NCI-H1694 (cell line): ENCODE measurements at places on chromosomes 1 and 21.
A peak's percentile ranks its signal among the peaks of the same experiment; 100 is the strongest.

DNA sequence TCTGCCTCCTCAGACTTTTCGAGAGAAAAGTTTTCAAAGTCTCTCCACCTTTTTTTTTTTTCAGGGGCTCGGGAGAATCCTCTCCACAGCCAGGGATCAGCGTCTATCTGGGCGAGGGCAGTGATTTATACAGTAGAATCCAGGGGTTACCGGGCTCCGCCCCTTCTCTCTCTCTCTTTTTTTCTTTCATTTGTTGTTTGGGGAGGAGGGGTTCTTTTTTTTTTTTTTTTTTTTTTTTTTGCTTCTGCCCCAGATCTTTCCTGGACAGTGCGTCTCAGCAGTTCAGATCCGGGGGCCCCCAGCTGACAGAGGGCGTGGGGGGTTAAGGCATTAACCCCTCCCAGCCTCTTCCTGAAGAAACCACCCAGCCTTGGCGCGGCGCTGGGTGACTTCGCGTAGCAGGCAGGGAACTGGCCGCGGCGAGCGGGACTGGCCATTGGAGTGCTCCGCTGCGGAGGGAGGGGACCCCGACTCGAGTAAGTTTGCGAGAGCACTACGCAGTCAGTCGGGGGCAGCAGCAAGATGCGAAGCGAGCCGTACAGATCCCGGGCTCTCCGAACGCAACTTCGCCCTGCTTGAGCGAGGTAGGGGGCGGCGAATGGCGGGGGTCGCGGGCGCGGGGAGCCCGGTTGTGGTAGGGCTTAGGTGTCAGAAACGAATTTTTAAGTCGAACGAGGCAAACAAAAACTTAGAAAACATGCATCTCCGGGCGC lies at the start of gene S1PR1:
TSS of gene S1PR1 (plus strand) at position 504 of the 713 bp plus-strand sequence. CDS start 1,966 bp downstream, outside the sequence.
- DNase-seq = no peak

- peak; percentile 54 for DNase-seq
Measured at GRCh38 chr21:38804789-38805327, 871 bp upstream of the ETS2 start.

DNA sequence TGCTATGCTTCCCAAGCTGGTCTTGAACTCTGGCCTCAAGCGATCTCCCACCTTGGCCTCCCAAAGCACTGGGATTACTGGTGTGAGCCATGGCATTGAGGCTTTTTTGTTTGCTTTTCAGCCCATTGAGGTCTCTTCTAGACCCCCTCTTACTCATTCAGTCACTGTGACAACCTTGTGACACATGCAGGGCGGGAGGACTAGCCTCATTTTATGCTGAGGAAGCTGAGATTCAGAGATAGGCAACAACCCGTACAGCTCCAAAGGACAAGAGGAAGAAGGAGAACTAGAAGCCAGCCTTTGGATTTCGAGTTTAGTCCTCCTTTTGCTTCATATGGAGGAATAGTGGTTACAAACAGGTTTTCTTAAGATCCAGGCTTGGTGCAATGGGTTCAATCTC lies 83.9 kb upstream of the WDR26 start:
- DNase-seq = no peak

DNA sequence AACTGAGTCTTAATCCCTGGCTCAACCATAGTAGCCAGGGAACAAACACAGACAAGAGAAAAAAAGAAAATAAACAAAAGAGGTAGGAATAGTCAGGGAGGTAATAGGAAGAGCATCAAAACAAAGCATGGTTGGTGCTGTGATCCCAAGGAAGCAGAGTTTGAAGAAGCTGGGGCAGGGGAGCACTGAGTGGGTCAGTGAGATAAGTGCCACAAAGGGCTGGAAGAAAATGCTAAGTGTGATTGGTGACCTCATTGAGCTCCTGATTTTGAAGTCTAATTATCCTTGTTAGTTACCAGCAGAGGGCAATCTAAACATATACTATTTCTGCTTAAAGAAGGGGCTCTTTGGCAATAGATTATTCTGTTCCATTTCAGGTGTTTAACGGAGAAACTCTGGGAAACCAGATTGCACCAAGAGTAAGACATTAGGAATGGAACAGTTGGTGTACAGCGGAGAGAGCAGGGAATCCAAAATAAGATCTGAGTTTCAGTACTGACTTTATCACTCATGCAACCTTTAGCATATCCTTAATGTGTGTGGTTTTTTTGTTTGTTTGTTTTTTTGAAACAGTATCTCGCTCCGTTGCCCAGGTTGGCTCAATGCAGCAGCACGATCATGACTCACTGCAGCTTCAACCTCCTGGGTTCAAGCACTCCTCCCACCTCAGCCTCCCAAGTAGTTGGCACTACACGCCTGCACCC lies 30.7 kb upstream of the KIAA1614 start:
- DNase-seq = peak; percentile 74

- DNase-seq = no peak
Measured at GRCh38 chr1:162070094-162070748, 730 bp downstream of the NOS1AP start.

DNA sequence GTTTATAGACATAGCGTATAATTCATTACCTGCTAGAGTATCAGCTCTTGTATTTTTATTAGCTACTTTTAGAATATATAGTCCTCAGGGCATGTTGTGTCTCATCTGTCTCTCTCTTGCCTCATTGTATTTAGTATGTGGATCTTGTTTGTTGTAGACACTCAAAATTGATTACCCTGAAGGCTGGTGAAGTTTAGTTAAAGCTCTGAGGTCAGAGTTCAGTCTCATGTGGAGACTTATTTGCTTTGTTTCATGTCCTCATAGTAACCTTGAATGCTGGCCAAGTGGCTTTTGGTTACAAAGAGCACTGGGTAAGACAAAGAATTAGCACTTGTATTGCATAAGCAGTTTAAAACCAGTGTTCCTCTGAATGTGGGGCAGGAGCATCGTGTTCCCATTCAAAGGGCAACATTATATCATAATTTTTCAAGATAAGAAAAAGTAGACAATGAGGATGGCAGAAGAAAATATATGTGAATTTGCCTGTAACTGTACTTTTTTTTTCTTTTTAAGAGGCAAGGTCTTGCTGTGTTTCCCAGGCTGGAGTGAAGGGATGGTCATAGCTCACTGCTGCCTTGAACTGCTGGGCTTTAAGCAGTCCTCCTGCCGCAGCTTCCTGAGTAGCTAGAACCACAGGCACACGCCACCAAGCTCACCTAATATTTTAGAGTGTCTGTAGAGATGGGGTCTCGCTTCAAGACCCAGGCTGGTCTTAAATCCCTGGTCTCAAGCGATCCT lies 17.4 kb downstream of the CNST start:
- DNase-seq = no peak

DNA sequence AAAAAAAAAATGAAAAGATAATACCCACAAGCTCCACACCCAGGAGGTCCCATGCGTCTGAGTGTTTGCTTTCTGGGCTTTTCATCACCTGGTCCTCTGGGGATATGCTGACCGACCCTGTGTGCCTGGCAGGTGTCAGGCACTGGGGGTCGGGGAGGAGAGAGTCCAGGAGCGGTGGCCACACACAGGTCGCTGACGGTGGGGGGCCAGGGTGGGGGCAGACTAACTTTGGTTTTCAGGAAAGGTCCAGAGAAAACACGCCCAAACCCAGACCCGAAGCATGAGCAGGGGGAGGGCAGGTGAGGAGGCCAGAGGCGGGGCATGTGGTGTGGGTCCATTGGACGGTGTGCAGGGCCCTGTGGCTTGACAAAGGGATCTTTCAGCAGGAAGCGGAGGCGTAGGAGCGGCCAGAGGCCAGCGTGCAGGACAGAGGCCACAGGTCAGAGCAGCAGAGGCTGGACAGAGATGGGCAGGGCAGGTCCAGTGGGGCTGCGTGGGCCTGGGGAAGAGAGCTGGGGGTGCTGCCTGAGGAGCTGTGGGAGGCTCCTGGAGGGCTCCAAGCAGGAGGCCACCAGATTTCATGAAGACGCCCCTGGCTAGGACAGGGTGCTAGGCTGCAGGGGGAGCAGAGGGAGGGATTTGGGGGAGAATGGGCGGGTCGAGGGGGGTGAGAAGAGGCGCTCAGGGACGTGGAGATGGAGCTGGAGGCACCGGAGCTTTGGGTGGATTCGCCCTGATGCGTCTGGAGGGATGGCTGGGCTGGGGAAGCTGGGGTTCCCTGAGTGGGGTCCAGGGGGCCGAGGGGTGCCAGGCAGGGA lies 15.8 kb downstream of the RNF223 start:
- DNase-seq = no peak

DNA sequence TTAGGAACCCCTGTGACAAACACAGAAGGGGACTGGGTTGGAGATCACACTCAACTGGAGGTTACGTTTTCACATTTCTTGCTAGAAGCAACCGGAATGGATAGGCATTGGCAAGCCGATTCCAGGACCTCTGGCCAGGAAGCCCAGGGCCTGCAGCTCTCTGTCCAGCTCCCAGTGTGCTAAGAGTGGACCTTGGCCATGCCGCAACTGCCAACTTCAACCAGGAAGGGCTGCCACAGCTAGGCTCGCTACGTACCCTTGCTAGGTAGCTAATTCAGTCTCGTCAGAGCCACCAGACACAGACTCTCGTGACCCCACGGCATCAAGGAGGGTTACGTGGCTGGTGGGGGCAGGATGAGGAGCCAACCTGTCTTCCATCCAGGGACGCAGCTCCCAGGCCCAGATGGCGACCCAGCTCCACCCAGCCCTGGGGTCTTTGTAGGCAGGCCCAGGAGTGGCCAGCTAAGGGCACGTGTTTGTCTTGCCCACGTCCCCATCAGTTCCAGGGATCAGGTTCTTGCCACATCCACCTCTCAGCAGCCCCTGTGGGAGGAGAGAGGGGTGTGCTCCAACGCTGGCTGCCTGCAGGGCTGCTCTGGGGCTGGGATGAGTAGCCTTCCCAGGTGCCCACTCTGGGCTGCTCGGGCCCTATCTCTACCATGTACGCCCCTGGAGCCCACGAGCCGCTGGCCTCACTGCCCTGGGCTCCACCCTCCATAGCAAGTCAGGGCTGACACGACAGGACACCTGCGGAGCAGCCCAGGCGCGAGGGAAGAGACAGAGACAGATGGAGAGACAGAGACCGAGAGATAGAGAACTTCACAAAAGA lies 39.2 kb downstream of the UBE2G2 start:
- no peak for DNase-seq

DNA sequence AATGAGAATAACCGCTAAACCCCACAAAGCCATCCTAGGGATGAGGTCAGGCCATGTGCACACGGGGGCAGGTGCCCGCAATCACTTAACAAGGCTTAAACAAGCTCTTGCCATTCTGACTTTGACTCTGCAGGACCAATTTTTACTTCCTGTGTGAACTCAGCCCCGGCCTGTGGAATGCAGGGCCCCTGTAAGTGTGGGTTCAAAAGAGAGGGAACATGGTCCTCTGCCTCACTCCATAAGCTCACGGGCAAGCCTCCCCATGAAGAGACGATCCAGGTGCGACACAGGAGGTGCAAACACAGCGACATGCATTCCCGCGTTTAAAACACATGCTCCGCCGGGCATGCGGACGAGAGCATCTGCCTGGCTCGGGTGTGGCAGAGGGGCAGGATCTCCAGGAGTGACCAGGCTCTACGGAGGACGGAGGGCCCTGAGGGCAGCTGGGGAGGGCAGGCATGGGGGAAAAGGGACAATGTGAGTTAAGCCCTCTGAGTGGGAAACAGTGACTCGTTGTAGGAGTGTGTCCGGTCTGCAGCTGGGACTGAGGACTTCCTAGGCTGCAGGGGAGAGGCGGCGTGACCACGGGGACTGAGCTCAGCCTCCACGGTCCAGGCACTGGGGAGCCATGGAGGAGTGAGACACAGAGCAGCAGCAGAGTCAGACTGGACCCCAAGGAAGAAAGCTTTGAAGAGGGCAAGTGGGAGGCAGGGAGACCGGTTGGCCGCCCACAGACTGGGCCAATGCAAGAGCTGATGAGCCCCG lies 40.6 kb upstream of the AJAP1 start:
- no peak for DNase-seq

DNA sequence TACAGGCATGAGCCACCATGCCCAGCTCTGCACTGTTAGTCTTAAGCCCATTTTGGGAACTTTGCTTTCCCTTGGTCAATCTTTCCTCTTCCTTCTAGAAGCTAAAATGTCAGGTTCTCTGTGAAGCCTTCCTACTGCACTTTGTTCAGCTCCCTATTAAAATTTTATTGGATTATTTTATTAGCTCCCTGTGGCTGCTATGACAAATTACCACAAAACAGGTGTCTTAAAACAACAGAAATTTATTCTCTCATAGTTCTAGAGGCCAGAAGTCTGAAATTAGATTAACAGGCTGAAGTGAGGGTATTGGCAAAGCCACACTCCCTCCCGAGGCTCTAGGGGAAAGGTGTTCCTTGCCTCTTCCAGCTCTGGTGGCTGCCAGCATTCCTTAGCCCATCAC lies 4.2 kb upstream of the SMYD2 start:
- no peak for DNase-seq

GRCh38 chr1:14745789-14746188 lies 147.3 kb downstream of the KAZN start:
- DNase-seq = no peak
